ENCODE measurements at places on chromosomes 6 and 20.

GRCh38 chr20:38224531-38224930 lies 36.0 kb downstream of the KIAA1755 start:
- no peak for DNase-seq

DNA sequence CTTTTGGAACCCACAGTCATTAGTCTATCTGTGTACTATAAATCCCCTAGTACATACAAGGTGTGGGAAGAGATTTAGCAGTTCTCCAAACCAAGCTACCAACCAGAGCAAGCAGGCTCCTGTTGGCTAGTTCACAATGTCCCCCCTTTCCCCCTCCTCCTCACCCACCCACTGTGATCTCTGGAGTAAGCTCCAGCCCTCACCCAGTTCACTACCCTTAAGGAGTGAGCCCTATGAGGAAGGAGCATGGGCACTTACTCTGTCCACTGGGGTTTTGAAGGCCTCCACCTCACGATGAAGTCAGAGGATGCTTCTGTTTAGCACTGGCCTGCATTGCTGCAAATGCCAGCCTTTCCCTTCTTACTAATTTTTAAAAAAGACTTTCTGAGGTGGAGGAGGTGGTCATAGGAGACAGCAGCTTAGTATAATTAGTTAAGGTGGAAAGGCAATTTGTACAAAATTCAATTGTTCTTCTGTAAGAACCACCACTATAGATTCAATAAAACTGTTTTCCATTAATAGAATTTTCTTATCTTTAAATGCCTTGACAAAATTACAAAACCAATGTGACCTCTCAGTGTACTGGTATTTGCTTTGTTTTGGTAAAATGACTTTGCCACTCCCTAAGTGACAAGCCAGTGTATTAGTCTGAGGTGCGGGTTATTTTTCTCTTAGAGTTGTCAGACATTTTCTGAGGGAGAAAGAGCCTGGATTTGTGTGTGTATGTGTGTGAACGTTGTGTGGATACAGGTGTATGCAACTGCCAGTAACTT lies 86.2 kb downstream of the TULP4 start:
- DNase-seq: no peak

GRCh38 chr6:16483315-16483875 lies 245.0 kb downstream of the GMPR start:
- DNase-seq: no peak

DNA sequence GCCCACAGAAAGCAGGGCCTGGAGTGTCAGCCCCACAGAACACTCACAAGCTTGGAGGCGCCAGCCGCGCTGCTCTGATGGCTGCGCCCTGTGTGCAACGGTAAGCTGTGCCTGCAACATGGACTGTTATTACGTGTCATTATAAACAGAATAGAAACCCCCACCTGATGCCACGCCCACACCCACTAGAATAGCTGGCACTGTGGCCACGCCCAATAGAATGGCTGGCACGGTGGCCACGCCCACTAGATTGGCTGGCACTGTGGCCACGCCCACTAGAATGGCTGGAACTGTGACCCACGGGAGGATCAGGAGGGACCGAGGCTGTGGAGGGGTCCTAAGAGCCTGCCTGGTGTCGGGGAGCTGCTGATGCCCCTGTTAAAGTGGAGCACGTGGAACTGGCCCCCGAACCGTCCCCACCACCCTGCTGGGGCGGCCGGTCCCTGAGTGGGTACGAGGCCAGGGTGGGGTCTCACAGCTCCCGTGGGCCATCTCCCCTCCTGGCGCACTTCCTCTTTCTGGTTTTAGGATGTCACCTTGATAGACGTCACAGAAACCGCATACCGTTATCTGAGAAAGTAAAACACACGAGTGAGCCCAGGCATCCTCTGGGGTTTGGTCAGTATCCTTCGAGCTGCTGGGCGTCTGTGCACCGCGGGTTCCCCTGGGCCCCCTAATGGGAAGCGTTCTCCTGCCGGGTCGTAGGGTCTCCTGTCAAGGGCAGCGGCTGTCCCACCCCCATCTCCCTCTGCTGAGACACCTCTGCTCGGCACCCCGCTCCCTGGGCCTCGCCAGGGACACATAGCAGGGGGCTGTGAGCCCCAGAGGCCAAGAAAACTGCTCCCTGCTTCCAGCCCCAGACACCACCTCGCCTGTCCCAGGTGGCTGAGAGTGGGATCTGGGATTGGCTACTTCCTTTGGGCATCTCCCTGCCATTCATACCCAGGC lies 25.4 kb downstream of the SLC17A9 start:
- DNase-seq: no peak

- DNase-seq: no peak
These were observed 3.4 kb upstream of the ZNF217 start for GRCh38 chr20:53597030-53597482.
